ENCODE measurements at places on chromosomes 4 and X. TPM values are rescaled to one million over a fixed set of nuclear protein-coding genes. Genes with fewer than 3 reads are reported as not detected.

- DNase-seq: peak; percentile 57
Measured at GRCh38 chrX:152632445-152633097, 5.1 kb upstream of the GABRQ start.

Gene RBM41
- total RNA-seq: 17.4 TPM

Gene P2RY4
- total RNA-seq: 0.09 TPM

- no peak for DNase-seq
Measured at GRCh38 chr4:117692538-117692937, 341.7 kb upstream of the NDST3 start.

DNA sequence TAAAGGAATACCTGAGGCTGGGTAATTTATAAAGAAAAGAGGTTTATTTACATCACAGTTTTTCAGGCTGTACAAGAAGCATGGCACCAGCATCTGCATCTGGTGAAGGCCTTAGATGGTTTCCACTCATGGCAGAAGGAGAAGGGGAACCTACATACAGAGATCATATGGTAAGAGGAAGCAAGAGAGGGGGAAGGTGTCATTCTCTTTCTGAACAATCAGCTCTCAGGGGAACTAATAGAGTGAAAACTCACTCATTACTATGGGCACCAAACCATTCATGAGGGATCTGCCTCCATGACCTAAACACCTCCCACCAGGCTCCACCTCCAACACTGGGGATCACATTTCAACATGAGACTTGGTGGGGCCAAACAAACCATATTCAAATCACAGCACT is 61.7 kb upstream of the PPP1R2C start:
- no peak for DNase-seq

DNA sequence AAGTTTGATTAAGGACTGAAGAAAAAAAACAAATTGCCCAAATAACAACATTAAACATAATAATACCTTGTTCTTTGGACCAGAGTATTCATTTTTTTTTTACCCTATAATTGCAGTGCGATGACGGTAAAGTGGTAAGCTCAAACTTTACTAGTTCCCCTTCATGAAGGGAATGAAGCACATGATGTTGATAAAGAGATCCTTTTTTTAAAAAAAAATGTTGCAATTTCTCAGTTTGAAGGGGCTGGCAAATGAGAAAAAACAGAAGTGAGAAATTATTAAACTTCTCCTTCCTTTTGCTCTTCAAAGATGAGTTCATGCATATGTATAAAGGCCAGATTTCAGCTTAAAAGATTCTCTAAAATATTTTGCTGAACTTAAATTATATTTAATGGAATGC is 231.7 kb downstream of the C4orf33 start:
- no peak for DNase-seq

- DNase-seq: no peak
Measured at GRCh38 chr4:186931519-186931918, 207.9 kb upstream of the FAT1 start.

- no peak for DNase-seq
Measured at GRCh38 chrX:100687546-100687945, 43.5 kb downstream of the SRPX2 start.

DNA sequence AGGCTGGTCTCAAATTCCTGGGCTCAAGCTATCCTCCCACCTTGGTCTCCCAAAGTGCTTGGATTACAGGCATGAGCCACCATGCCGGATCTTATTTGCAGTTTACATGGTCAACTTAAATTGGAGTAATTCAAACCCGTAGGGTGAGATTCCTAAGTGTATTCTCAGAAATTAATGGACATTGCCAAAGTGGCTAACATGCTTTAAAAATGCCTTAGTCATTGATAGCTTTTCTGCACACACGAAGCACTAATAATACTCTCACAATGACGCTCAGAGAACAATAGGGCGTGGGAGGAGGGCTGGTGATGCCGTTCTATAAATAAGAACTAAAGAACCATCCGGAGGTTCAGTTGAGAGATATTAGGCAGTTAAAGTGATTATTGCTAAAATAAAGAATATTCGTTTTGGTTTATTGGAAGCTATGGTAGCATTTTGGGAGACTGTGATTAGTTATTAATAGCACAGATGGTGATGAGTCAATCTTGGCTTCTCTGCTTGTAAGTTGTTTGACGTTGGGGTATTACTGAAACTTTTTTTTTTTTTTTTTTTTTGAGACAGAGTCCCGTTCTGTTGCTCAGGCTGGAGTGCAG is 79.1 kb downstream of the TRAPPC11 start:
- peak; percentile 87 for DNase-seq

Gene BBS7
- 24.3 TPM for total RNA-seq

Gene VGLL1
- not detected for total RNA-seq

Gene RPL39
- total RNA-seq: 2,998 TPM

Gene CNKSR2
- total RNA-seq: 0.99 TPM

DNA sequence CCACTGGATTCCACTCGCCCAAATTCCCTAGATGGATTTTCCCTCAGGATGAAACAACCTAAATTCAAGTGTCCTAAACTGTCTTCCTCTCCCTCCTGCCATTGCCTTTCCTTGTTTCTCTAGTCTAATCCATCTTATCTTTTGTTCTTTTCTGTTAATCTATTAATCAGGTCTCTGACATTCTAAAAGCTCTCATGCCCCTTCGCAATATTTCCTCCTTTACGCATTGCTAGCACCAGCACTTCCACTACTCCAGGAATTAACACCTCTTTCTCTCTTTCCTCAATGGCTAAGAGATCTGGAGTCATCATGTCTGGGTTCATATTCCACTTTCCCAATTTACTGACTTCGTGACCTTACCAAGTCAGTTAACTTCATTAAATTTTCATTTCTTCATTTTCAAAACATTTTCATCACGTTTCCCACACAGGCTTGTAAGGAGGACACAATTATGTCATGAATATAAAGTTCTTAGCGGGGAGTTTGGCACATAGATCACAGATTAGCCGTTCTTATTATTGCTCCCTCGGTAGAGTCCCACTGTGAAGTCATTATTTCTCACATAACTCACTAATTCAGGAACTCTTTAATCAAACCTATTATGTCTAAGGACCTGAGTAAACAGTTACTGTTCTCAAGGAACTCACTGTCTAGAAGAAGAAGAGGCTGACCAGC is 45.3 kb downstream of the FAT4 start:
- DNase-seq: no peak

DNA sequence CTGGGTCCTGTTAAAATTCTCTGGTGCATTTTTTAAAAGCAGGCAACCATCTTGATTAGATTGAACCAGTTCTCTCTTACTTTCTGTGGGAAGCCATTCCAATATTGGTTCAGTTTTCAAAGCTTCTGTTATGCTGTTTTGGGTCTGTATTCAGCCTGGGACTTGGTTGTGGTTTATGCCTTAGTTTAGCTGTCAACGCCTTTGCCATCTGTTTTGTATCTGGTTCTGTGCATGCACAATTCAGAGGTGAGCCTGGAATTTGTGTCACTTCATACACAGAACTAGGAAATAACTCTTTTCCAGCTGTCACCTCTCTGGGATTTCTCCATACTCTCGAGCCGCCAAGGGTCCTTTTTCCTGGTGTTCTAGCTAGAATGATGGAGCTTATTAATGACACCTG is 46.2 kb downstream of the STAP1 start:
- DNase-seq: peak; percentile 32

- DNase-seq: no peak
Measured at GRCh38 chr4:142314686-142315085, 531.4 kb downstream of the INPP4B start.

- no peak for DNase-seq
Measured at GRCh38 chr4:127352220-127353113, 280.3 kb upstream of the INTU start.

DNA sequence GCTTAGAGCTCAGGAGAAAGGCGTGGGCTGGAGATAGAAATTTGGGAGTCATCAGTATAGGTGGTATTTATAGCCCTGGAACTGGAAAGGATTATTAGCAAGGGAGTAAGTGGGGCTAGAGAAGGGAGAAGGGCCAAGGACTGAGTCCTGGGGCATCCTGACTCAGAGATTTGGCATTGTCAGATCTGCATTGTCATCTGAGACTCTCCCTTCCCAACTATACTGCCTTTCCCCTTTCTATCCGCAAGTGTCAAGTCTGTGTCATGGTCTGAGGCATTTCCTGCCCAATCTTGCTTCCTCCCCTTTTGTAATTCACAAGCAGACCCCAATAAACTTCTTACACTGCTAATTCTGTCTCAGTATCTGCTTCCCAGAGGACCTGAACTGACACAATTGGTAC is 24.4 kb upstream of the SLC25A43 start:
- peak; percentile 47 for DNase-seq

Gene OPRPN
- not detected for total RNA-seq

GRCh38 chr4:187060551-187060950 is 336.9 kb upstream of the FAT1 start:
- DNase-seq: no peak

Gene ZNF827
- total RNA-seq: 16.7 TPM

DNA sequence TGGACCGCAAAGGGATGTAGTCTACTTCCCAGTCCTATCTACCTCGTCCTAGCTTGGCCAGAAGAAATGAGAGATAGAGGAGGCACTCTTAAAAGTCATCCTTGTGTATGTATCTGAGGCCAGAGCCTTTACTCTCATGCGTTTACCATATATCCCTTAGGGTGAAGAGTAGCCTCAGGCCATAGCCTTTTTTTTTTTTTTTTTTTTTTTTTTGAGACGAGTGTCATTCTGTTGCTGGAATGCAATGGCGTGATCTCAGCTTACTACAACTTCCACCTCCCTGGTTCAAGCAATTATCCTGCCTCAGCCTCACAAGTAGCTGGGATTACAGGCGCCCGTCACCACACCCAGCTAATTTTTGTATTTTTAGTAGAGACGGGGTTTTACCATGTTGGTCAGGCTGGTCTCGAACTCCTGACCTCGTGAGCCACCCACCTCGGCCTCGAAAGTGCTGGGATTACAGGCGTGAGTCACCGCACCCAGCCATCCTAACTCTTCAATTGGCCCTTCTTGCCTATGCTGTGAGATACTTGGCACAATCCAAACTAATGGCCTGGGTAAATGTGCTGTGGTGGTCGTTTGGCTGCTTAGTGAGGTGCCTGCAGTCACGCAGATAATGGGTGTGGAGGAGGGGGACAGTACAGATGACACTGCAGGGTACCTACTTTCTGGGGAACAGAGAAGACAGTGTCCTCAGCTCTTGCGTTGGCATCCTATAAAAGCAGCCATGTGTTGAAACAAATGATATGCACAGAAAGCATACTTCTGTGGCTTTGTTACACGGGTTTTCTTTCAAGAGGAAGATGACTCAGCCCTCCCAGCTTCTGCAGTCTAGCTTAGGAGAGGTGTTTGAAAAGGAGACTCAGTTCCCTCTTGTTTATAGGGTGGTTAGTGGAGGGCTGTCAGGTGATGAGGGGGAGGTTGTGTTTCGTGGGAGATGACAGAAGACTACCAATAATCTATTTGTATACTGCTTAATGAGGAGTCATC is 10.4 kb upstream of the DGAT2L6 start:
- DNase-seq: peak; percentile 57

GRCh38 chr4:25443851-25444250 is 66.8 kb downstream of the ANAPC4 start:
- no peak for DNase-seq

Gene ART3
- not detected for total RNA-seq

DNA sequence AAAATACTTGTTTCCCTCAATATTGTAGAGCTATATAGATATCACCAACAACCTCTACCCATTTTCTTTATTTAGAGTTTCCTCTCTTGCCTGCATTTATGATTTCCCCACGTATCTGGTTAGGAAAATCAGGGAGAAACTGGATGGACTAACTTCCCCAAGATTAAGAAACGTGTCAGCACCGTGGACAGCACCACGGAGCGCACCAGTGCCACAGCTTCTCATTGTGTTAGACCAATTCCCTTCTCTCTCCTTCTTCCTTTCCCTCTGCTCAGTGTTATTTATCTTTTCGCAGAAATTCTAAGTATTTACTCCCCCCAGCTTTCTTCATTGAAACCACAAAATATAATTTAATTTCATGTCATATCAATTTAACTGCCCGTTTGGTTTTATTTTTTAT is 568.6 kb upstream of the BOD1L1 start:
- peak; percentile 81 for DNase-seq

DNA sequence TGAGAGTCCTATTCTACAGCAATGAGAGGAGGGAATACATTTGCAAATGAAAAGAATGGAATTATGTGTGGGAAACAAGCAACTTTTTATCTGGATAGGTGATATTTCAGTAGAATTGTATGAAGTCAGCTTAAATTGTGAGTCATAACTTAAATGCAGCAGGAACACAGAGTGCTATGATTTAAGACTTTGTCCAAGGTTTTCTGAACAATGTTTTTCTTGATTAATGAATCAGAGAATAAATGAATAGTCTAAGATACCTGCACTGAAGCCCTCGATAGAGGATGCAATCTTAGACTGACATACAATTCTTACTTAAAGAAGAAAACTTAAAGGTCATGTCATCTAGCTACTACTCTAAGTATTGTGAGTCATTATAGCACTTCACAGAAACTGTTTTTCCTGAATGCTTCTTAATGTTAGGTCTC is 8.0 kb downstream of the ARHGEF38 start:
- DNase-seq: no peak

Gene SOD3
- 65.3 TPM for total RNA-seq

GRCh38 chr4:110680265-110680664 is 57.4 kb upstream of the PITX2 start:
- no peak for DNase-seq

DNA sequence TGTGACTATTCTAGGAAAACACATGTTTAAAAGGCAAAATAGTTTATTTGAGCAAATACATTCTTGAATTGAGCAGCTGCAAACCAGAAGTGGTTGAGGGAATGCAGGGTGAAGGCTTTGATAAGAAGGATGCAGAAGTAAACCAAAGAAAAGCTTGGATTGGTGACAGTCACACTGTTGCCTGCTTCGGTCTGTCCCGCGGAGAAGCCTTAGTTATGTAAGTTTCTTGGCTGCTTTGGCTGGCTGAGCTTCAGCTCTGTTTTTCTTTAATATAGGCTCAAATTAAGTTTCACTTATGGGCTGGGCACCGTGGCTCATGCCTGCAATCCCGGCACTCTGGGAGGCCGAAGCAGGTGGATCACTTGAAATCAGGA is 67.6 kb downstream of the FAM53A start:
- DNase-seq: peak; percentile 12

GRCh38 chr4:184400891-184401290 is 73.5 kb downstream of the IRF2 start:
- no peak for DNase-seq

Gene PDLIM3
- total RNA-seq: 3.0 TPM

DNA sequence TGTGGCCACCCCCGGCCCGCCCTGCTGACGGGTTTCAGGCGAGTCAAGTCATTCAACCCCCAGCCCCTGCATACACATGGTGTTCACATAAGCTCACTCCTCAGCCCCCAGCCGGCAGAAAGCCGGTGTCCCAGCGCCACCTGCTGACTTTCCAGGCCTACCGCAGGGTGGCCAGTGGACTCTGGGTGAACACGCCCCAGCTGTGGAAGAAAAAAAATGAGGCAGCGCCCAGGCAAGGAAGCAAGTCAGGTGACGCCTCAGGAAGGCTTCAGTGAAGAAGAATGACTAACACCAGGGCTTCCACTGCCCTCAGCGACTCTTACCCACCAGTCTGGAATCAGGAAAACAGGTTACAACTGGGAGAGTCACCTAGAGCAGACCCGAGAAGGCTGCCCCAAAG is 15.8 kb downstream of the BCAP31 start:
- DNase-seq: peak; percentile 75

GRCh38 chrX:19902110-19902509 is 14.7 kb upstream of the SH3KBP1 start:
- DNase-seq: peak; percentile 73
